ENCODE measurements at places on chromosomes 3 and 15.

DNA sequence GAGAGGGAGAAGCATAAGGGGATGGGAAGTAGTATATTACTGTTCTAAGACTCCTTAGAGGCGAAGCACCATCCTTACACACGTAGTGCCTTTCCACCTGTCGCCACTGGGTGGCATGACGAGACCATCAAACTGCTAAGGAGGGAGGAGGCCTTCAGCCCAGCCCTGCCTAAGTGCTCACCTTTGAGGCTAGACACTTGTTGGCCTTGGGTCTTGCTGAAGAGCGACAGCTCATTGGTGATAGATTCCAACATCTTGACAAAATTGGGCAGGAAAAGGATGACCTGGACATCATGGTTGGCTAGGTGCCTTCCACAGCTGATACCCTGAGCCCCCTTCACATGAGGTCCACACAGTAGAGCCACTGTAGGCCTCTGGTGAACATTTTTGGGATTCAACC lies 19.6 kb downstream of the CLK3 start:
- DNase-seq, result peak; percentile 70

GRCh38 chr3:128461731-128462130 lies 5.0 kb downstream of the DNAJB8 start:
- DNase-seq, result no peak

DNA sequence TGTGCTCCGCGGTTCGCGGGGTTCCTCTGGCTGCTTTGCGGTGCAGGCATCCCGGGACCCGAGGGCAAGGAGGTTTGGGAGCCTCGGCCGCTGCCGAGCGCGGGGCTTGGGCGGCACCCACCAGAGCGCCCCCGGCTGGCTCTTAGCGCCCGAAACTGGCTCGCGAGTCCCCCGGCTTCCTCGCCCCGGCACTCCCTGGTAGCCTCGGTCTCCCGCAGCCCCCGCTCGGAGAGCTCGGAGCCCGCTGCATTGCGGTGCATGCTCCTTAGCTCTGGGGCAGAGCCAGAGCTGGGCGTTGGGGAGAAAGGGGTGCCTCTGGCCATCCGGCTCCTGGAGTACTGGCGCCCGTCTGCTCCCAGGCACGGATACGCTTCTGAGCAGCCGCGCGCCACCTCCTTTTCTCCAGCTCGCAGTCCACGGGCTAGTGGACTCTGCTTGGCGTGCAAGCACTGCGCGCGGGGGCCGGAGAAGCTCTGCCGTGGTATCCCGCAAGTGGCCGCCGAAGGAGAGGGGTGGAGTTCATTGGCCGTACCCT lies 753 bp downstream of the EPHB1 start:
- no peak for DNase-seq

- no peak for DNase-seq
Observed at GRCh38 chr15:69954666-69955065, 143.1 kb downstream of the TLE3 start.

DNA sequence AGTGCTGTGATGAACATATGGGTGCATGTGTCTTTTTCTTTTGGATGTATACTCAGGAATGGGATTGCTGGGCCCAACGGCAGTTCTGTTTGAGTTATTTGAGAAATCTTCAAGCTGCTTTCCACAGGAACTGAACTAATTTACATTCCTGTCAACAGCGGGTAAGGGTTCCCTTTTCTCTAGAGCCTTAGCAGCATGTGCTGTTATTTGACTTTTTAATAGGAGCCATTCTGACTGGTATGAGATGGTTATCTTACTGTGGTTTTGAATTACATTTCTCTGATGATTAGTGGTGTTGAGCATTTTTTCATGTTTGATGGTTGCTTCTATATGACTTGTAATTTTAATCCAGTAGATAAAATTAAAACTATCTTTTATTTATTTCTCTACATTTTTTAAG lies 1168.6 kb upstream of the ALCAM start:
- DNase-seq, result no peak

GRCh38 chr15:46344115-46344724 lies 709.4 kb downstream of the SQOR start:
- DNase-seq, result no peak

GRCh38 chr3:111473550-111473949 lies 68.4 kb upstream of the CD96 start:
- no peak for DNase-seq

- DNase-seq, result no peak
Observed at GRCh38 chr3:179796421-179796820, 143.6 kb downstream of the USP13 start.

DNA sequence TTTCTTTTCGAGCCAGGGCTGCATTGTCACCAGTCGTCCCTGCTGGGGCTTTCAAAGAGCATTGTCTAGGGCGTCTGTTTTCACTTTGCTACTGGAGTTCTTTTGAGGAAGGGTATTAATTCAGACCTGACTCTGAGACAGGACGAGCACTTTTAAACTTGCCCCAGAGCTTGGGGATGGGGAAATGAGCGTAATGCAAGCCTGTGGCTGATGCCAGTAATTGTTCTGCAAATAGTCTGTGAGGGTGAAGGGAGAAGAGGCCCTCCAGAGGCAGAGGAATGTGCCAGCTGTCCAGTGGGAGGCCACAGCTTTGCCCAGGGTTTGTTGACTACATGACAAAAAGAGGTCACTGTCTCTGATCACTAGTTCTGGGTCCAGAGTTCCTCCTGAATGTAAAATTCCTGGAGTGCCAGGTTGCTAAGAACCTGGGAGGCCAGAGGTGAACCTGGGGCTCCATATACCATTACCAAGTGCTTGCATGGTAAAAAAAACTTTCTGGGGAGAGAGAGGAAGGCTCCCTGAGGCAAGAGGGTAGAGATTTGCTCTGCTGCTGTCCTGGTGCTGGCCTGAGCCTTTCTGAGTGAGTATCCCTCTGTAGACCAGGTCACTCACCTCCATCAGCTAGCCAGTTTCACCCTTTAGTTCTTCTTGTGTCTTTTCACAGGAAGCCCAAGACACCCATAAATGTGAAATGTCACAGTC lies 14.8 kb downstream of the EEFSEC start:
- DNase-seq, result no peak

- DNase-seq, result no peak
Observed at GRCh38 chr15:70517194-70517590, 246.2 kb downstream of the UACA start.

DNA sequence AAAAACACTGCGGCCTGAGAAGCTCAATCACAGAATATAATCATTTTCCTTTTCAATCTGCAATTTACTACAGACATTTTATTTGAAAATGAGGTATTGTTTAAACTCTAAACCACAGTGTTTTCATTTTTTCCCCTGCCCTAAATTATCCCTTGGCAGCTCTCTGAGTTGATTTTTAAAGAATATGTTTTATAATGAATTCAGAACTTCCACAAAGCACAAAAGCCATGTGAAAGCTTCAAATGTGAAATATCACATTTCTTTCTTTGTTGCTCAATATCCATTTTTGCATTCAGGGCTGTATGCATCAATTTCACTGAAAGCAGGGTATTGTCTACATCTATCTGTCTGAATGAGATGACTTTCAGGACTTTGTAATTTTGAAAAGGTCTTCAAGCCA lies 813.6 kb upstream of the ALCAM start:
- no peak for DNase-seq

DNA sequence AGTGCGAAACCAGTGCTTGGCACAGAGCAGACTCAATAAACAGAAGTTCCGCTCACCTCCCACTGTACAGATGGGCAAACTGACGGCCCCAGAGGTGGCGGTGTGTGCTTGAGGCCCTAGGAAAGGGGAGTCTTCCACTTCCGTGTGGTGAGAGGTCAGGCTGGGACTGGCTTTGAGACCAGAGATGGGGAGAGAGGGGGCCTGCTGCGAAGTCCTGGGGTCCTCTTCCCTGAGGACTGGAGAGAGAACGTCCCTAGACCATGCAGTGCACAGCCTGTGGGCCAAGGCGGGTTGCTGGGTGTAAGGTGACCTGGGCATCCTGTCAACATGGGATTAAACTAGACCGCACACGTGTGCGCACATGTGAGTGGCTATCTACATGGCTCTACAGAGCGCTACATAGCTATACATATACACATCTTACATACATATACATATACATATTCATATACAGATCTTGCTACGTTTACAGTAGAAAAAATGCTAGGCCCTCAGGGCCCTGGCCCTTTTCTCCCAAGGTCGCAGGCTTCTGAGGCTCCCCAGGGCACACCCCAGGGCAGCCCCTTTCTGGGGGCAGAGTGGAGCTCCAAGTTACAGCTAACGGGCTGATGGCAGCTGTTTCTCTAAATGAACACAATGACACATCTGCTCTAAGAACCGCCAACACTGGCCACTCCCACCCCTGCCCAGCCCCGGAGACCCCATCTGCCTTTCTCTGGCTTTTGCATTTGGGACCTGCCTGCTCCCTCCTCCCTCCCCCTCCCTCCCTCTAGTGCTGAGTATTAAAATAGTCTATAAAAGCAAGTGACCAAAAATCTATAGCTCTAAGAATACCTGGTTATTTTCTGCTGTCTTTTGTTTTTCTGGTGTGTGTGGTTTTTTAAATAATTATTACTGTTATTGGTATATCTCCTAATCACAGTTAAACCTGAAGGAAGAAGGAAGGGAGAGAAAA lies 47.0 kb downstream of the HCN4 start:
- no peak for DNase-seq

DNA sequence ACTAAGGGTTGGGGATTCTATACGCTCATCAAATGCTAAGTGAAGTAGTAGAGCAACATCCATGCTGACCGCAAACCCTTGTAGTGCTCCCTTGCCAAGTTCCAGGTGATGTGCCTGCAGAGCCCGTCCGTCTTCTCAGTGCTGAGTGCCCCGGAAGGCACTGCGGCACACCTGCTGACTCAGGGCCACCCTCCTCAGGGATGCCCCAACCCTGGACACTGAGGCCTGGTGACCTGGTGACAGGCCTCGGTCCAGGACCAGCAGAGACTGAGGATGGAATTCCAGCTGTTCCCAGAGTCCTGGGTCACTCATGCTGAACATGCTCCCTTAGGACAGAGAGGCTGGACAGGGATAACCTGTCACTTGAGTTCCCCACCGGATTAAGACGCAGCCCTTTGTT lies 422.5 kb downstream of the OCA2 start:
- no peak for DNase-seq

GRCh38 chr15:38058596-38059075 lies 124.2 kb downstream of the TMCO5A start:
- DNase-seq, result no peak

DNA sequence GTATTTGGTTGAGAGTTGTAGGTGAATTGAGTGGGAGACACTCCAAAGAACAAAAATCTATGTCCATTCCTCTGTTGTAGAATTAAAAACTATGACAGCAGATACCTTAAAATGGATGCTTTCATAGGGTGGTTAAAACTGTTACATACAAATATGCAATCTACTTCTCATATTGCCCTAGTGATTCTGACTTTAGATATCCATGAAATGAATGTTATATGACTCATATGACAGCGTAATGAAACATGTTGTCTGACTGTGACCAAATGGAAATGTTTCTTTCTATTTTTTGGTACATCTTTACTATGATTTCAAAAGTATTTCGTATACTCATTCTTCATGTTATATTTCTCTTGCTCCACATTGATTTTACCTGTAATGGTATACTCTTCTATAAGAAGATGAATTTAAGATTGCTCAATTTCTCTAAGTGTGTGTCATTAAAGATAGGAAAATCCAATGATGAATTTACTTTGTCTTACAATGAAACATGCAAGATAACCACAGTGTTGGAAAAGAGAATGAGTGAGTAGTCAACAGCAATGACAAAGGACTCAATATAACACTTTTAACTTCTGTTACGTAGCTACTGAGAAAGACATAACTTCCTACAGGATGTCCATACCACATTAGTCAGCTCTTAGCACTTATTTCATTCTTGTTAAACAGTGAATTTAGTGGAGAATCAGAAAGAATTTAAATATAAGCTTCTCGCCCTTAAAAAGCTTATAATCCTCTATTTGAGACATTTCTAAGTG lies 79.3 kb upstream of the LSAMP start:
- DNase-seq, result no peak

DNA sequence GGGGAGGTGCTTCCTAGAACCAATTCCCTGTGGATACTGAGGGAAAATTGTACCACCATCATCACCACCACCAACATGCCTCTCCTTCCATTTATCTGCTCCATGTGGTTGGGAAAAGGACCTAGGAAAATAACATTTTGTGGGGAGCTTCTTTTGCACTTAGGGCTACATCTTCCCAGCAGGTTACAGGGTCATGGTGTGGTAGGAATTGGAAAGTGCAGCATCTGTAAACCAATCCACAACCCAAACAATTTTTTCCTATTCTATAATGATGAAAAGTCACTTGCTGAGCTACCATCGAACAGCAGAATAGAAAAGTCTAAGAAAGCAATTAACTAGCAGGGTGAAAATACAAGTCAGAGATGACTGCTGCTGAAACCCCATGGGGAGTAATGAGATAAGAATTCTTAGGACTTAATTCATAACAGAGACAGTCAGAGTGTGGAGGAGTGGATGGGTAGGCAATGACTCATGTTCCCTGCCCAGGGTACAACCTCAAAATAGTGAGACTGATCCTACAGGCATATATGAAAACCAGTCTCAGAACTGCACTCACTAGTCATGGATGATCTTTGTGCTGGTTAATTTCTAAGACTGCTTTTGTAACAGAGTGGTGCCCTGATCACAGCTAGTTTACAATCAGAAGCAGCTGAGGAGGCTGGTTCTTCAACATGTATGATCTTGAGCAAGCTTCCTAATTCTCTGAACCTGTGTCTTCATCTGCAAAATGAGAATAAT lies 38.1 kb upstream of the LEKR1 start:
- DNase-seq, result no peak

DNA sequence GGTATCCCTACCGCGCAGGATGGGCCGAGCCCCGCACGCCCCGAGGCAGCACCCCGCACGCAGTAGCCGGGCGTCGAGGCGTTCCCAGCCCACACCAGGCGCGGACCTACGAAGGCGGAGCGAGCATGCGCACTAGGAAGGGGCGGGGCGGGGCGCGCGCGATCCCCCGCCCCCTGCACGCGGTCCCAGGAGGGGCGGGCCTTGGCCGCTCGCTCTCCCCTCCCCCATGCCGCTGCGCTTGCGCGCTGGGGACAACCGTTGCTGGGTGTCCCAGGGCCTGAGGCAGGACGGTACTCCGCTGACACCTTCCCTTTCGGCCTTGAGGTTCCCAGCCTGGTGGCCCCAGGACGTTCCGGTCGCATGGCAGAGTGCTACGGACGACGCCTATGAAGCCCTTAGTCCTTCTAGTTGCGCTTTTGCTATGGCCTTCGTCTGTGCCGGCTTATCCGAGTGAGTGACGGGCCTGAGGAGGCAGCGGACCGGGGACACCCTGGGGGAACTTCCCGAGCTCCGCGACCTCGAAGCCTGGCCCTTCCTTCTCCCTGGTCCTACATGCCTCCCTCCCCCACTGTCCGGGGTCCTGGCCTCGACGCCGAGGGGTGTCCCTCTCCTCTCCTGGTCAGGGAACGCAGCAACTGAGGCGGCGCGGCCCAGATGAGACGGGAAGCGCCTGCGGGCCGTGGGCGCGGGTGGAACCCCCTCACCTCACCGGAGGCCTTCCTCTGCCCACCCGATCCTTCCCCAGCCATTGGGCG lies at the start of gene SPESP1:
Gene SPESP1, plus strand, starts transcription at position 258 of the 755 bp plus-strand sequence. Its CDS starts 129 bp downstream, at position 387.
- DNase-seq, result peak; percentile 26

DNA sequence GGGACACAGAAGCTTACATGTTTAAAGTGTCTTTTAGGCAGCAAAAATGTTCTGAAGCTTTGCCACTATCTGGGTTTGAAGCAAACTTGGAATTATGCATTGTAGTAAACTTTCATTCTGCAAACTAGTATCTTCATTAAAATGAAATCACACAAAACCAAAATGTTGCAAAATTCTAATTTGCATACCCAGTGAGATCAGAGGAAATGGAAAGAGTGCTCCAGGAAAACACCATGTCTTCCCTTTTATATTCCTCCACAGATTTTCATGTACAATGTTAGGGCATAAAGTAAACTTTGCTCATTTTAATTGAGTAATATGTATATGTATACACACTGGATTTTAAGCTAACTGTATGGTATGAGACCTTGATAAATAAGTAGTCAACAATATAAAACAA lies 23.9 kb downstream of the ANO10 start:
- DNase-seq, result no peak

GRCh38 chr15:36218991-36219390 lies 360.4 kb upstream of the CDIN1 start:
- no peak for DNase-seq

Measured in CD4-positive, alpha-beta memory T cell (primary cell).